ENCODE measurements at places on chromosomes 16 and 17.
A peak's percentile ranks its signal among the peaks of the same experiment; 100 is the strongest.

DNA sequence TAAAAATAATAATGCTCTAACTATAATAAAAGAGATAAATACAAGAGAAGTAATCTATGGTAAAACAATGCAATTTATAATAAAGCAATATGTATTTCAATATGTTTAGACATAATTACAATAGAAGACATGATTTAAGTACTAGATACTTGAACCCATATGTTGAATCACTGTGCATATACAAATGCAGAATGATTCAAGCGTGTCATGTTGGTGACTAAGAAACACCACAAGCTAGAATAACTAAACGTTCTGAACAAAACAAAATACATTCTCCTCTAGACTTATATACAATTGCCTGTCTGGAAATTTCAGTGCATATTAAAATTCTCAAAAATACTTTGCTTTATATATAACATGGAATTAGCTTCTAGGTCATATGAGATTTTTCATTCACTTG, 11.2 kb downstream of the TADA2A start:
- no peak for DNase-seq

GRCh38 chr17:81191116-81191515, 25.1 kb upstream of the AATK start:
- no peak for DNase-seq

DNA sequence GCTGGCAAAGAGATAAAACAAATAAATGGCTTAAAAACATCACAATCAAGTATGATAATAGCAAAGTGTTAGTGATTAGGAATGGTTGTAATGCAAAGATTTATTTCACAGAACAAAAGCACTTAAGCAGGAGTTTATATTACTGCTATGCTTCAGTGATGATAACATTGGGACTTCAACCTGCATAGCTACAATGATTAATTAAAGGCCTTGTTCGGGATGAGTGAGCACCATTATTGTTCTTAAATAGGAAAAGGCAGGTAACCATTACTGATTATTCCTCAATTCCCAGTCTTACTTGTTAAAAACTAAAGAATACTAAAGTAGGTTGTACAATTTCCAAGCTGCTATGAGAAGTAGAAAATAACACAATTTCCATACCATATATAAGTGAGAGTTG, 1247.5 kb upstream of the CDH8 start:
- DNase-seq = no peak

GRCh38 chr17:213286-214105, 32.0 kb upstream of the DOC2B start:
- DNase-seq = no peak

DNA sequence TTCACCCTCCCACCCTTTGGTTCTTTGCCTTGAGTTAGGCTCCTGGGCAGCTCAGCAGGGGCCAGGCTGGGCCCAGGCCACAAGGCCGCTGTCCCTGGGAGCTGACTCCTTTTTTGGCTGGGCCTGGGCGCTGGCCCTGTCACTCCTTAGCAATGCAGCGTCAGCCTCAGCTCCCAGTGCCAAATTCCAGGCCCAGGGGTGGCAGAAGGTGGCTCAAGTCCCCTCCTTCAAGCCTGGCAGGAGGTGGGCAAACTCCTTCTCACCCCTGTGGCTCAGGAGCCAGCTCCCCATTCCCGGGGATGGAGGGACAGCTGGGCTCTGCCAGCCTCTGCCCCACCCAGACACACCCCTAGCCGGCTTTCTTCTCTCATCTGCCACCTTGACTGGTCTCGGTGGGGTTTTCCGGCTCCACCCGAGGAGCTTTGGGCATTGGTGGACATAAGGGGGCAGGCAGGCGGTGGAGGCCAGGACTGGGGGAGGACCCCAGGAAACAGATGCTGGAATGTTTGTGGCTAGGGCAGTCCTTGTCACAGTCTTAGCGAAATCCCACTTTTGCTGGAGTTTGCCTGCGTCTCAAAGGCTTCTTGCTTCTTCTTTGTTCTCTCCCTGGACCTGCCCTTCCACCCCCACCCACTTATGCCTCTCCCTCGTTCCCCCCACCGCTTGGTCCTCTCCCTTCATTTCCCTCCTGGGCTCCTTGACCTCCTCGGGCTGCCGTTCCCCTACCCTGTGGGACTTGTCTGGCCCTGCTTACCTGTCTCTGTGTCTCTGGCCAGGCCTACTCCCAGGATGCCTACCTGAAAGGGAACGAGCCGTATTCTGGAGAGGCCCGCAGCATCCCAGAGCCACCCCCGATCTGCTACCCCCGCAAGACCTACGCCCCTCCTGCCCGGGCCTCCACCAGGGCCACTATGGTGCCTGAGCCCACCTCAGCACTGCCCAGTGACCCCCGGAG, 37.4 kb downstream of the ARHGAP23 start:
- DNase-seq = no peak

DNA sequence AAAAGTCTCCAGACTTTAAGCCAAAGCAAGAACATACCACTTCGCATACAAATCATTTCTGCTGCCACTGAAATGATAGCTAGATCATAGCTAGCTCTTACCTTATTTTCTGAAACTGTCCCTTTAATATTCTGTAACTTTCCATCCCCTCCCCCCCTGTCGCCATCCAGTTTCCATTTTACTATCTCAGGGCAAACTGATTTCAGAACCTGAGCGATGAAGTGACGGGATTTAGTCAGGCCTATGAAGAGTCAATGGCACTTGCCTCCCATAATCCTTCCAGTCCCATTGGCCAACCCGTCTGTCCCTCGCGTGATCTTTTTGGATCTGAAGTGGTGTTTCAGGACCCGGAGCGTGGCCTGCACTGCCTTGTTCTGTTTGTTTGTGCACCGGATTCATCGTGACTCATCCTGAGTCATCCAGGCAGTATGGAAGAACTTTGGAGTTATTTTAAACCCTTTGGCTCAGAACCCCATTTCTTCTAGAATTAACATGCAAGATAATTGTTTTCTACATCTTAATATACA, 199.8 kb upstream of the CHMP6 start:
- peak; percentile 85 for DNase-seq

Data from SHP77 (cell line).